ENCODE measurements at places on chromosomes 5 and 9. TPM values are rescaled to one million over a fixed set of nuclear protein-coding genes. Genes with fewer than 3 reads are reported as not detected.

The PSIP1 gene
- 30.1 TPM for total RNA-seq

- DNase-seq = peak; percentile 35
Measured at GRCh38 chr5:117590944-117591343, 1016.3 kb upstream of the SEMA6A start.

- DNase-seq = no peak
Measured at GRCh38 chr9:131827821-131828369, 88.0 kb upstream of the RAPGEF1 start.

DNA sequence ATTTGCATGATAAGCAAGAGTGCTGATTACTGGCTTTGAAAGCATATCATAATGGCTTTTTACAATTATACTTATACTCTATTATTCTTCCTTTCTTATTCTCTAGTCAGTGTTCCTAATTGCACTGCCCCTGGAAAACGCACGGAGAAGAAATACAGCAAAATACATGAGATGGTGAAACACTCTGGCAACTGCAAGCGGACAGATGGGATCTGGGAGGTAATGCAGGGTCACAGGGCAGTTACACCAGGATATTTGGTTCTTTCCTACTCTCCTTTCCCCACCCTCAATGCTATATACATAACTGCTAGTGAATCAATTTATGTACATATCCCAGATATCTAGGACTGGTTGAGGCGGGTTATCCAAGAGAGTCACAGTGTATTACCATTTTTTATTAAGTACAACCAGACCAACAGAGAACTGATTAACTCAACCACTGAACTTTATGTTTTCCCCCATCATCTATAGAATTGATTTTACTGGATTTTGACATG lies 423.7 kb downstream of the ZSWIM6 start:
- DNase-seq = no peak

DNA sequence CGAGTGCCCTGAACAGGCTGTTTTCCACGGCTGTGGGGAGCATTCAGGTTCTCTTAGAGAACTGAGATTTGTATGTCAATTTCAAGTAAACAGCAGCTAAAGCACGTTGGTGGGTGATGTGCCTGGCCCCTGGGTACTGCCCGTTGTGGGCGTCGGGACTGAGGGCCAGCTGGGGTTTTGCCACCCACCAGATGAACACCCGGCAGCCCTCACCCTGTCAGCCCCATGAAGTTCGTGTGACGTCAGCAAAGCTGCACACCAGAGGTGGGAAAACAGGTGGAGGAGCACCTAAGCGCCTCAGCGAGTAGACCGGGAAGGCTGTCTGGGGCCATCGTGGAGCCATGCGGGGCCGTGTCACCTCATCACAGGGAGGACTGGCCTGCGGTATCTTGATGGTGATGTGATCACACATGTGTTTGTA lies 9.2 kb downstream of the CEP72 start:
- no peak for DNase-seq

- no peak for DNase-seq
Measured at GRCh38 chr9:37029304-37029775, 4.7 kb downstream of the PAX5 start.

The PRSS3 gene
- total RNA-seq = 11.3 TPM

The SLC35D2 gene
- 12.3 TPM for total RNA-seq

The TAS2R1 gene
- total RNA-seq = 0.72 TPM

- DNase-seq = no peak
Measured at GRCh38 chr5:132785365-132785764, 8.3 kb upstream of the SEPTIN8 start.

DNA sequence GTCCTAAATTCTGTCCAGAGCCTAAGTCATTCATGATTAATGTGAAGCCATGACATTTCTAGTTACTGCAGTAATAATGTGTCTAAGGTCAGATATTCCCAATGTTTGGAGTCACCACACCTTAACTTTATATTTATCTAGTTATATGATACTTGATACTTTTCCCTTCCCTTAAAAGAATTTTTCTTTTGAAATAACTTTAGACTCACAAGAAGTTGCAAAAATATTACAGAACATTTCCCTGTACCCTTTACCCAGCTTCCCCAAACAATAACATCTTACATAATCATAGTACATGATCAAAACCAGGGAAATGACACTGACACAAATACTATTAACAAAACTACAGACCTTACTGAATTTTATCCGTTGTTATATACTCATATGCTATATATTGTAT lies 150.0 kb upstream of the GNA14 start:
- DNase-seq = no peak

- no peak for DNase-seq
Measured at GRCh38 chr5:93299681-93300308, 281.2 kb downstream of the NR2F1-AS1 start.

The PRR7 gene
- not detected for total RNA-seq

- no peak for DNase-seq
Measured at GRCh38 chr5:142700566-142700965, 14.7 kb upstream of the FGF1 start.

GRCh38 chr9:134648701-134649530 lies 7.3 kb downstream of the COL5A1 start:
- DNase-seq = no peak

- DNase-seq = no peak
Measured at GRCh38 chr9:660227-660626, 181.3 kb upstream of the DMRT1 start.

GRCh38 chr9:1058826-1059487 lies 8.8 kb downstream of the DMRT2 start:
- no peak for DNase-seq

DNA sequence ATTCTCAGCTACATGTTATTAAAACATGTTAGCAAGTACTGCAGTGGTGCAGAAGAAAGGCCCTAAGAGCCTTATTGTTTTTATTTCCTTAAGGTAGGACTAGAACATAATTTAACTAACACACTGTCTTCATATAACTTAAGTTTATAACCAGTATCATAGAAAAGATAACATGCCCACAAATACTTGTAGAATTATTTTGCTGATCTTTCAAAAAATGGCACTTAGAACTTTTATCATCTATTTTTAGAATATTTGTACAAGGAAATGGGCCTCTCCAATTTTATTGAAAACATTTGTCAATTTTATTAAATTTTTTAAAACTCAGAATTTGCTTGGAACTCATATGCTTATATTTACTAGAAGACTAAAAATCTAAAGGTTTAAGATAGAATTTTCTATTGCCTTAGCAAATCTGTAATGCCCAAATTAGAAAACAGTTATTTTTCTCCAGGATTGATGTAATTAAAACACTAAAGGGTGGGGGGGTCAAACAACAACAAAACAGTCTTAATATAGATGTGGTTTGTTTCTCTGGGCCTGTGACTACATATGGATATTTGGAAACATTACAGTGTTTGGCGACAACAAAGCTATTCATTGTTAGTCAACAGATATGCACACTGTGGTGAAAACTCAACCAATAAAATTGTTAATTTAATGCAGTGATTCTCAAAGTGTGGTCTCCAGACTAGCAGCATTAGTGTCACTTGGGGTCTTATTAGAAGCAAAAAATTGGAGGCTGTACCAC lies 360.4 kb downstream of the PDE4D start:
- DNase-seq = no peak

The PCDHGB5 gene
- 15.4 TPM for total RNA-seq

GRCh38 chr5:133947431-133947841 lies 21.0 kb downstream of the C5orf15 start:
- no peak for DNase-seq

The LCN2 gene
- not detected for total RNA-seq

DNA sequence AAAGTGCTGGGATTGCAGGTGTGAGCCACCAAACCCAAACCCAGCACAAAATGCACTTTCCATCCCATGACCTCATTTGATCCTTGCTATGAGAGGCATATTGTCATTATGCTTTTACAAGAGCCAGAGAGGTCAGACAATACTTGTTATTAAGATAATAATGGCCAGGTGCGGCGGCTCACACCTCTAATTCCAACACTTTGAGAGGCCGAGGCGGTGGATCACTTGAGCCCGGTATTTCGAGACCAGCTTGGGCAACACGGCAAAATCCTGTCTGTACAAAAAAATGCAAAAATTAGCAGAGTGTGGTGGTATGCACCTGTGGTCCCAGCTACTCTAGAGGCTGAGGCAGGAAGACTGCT lies 55.9 kb upstream of the IL17B start:
- DNase-seq = no peak

GRCh38 chr5:88671505-88672499 lies 211.2 kb downstream of the MEF2C start:
- DNase-seq = no peak

DNA sequence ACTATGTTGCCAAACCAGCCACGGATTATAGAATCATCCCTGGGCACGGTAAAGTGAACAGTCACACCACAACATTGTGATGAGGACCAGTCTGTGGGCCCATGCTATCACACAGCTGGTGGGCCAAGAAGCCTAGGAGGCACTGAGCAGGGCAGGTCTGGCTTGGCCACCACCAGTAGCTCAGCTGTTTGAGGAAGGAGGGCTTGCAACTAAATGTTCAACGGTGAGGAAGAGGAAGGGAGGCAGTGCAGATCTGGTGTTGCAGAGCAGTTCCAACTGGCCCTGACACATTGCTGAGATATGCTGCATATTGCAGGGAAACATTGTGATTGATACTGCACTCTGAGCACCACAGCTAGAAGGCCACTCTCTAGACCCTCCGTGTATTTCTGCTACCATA lies 77.9 kb upstream of the ATG10 start:
- no peak for DNase-seq

DNA sequence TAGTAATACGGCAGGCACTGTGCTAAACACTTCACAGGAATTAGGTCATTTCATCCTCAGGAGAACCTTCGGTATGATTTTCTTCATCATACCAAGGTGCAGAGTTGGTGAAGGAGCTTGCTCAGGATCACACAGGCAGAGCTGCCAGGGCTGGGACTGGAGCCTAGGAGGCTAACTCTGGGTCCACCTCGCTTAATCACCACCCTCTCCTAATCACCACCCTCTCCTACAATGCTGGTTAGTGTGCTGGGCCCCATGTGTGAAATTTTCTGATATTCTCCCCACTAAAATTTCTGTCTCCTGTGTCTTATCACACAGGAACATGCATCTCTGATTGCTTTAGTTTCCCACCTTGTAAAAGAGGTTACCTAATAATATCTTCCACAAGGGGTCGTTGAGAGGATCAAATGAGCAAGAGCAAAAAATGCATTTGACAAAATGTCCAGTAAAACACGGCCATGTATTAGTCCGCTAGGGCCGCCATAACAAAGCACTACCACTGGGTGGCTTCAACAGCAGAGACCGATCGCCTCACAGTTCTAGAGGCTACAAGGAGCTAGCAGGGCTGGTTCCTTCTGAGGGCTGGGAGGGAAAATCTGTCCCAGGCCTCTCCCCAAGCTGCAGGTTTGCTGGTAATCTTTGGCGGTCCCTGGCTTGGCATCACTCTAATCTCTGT lies 128.2 kb upstream of the NFIB start:
- DNase-seq = no peak

DNA sequence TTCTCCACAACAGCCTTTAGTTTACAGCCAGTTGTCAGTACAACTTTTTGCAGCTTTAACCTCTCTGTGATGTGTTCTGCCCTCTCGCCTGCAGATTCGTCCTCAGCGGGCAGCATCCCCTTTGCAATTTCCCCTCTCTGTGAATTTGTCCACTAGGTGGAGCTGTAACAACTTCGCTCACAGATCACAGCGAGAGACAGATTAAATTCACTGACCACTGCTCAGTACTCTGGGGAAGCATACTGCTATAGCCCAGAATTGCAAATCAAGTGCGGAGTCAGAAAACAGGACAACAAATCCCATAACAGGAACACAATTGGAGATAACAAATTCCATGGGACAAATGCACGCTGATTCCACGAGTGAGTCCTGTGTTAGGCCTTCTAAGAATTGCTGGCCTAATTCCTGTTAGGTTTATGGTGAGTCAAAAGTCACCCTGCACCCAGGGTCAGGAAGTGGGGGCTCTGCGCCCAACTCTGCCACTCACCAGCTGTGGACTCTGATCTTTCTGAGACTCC lies 2124.9 kb downstream of the MAT2B start:
- peak; percentile 87 for DNase-seq

- DNase-seq = no peak
Measured at GRCh38 chr5:81355291-81356251, 38.4 kb downstream of the ACOT12 start.

DNA sequence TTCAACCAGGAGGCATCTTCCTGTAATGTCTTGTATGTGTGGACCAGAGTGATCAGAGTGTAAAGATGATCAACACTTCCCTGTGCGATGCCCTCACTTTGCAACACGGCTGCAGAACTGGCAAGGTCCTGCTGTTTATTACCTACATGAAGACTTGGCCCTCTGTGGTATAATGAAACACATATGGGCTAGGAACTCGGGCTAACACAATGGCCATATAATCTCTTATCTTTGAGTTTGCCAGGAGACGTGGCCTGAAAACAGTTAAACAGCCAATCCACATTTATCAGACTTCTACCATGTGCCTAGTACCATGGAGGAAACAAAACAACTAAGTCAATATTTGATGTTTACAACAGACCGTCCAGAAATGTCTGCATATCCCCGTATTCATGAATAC lies 145.5 kb downstream of the ZNF462 start:
- no peak for DNase-seq

- DNase-seq = no peak
Measured at GRCh38 chr9:134606951-134607731, 34.5 kb upstream of the COL5A1 start.

- peak; percentile 17 for DNase-seq
Measured at GRCh38 chr5:151448038-151448985, 909 bp downstream of the SLC36A1 start.

The CRHBP gene
- 0.96 TPM for total RNA-seq

- DNase-seq = no peak
Measured at GRCh38 chr5:67360047-67360446, 163.4 kb upstream of the CD180 start.

- DNase-seq = no peak
Measured at GRCh38 chr5:13658761-13659160, 285.7 kb downstream of the DNAH5 start.

Data from umbilical cord (tissue), 2 donors.